ENCODE measurements at places on chromosomes 2 and 18.

DNA sequence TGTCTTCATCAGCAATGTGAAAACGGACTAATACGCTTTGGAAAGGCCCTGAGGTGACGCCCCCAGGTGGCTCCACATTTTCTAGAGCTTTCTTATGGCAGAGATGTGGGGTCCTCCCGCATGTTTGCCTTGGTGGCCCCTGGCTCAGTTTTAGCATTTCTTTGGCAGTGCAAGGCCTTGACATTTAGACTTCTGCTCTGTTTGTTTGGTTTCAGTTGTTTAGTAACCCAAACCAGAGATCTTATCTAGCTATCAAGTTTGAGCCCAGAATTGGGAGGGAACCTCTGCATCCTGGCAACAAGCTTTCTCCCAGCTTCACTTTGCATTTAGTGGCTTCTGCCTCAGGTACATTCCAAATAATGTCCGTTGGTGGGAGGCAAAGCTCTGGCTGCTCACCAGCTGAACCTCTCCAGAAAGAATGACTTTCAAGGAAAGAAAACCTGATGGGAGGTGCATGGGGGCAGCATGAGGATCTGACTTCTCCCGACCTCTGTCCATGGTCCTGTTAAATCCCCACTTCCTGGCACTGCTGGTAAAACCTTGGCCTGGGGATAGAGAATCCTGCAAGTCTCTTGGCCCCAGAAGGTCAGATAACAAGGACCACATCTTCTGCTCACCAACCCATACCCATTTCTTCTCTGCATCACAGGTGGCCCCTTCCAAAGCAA is 12.0 kb upstream of the MBP start:
- no peak for DNase-seq

DNA sequence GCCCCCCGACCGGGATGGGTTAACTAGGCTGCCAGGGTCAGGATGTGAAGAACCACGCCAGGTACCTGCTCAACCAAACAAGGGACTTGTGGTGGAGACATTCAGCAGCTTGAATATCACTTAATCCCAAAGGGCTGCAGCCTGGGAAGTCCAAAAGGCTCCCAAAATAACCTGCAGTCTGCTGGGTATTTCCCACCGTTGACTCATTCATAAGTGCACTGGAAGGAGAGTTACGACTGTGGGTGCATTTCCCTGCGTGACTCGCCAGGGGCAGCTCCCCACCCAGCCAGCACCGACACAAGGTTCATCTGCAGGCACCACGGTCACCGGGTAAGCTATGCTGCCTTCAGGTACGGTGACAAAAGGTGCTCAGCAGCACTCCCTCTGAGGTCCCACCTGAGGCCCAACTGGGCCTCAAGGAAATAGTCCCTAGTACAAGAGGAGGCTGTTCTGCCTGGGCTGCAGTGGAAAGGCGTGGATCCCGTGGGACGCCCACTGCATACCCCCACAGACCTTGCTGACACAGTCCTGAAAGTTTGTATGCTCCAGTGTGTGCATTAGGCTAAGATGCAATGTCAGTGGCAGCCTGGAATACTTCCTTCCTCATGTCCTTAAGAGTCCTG is 86.5 kb downstream of the UXS1 start:
- DNase-seq, result no peak

GRCh38 chr2:199994371-199994770 is 39.0 kb downstream of the MAIP1 start:
- DNase-seq, result no peak

GRCh38 chr2:35591886-35592285 is 763.7 kb upstream of the CRIM1 start:
- DNase-seq, result no peak

DNA sequence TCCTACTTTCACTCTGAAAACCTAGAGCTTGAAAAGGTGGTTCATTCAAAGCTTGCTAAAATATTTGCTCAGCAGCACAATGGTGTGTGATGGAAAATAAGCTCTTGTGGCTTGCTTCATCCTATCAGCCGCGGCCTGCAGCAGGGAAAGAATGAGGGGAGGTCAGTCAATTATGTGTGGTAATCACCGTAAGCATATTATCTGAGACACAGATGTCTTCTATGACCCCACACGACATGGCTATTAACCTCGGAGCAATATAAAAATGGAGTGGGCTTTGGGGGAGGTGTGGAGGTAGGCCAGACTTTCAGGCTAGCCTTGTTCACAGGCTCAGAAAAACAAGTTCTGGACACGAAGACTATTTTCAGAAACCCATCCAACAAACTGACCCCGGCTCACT is 98.4 kb upstream of the SIX3 start:
- DNase-seq, result no peak

GRCh38 chr2:218858671-218859555 is 692 bp upstream of the WNT6 start:
- DNase-seq, result no peak

DNA sequence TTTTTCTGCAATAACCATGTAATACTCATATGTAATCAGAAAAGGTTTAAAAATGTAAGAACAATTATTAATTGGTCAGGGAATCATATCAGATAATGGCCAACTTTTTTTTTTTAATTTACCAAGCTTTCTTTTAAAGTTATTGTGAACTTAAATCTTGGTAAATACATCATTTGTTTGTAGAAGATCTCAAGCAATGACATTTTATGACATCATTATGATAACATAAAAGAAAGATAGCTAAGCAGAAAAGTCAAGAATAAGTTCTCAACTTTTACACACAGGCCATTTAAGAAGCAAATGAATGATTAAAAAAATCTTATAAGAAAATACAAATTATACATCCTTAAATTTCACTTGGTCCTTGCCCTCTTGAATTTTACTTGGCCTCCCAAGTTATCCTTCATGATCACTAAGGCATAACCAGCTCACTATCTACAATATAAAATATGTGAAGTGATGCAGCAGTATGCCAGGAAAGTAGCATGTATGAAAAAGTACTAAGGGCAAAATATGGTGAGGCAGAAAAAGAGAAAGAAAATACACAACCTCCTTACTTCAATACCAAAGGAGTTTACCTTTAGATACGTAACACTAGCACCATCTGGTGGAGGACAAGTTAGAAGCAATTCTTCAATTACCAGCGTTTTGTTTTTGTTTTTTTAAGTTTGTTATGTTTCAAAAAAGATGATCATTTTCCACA is 116.6 kb downstream of the SRBD1 start:
- peak; percentile 68 for DNase-seq

- DNase-seq, result peak; percentile 83
Observed at GRCh38 chr2:42117923-42118753, 51.0 kb upstream of the EML4 start.

GRCh38 chr2:38215993-38216392 is 140.0 kb upstream of the CYP1B1 start:
- no peak for DNase-seq

DNA sequence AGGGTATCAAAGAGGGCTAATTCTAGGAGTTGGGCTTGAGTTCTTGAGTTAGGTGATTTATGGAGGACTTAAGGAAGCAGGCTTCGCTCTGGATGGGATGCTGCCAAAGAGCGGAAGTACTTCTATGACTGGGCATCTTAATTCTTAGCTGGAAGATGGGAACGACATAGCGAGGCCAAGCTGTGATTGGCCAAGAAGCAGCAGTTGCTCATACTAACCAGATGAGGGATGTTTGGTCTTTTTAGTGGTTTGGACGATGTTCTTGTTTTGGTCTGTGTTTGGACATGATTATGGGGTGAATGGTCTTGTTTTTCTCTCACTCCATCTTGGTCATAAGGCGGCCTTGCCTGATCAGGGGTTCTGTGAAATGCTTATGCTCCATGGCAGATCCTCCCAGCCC is 133.7 kb downstream of the MSH2 start:
- DNase-seq, result no peak

GRCh38 chr18:3610813-3611212 is 160.8 kb downstream of the TGIF1 start:
- no peak for DNase-seq

GRCh38 chr18:59454909-59455727 is 96.1 kb upstream of the LMAN1 start:
- DNase-seq, result no peak

GRCh38 chr2:57965219-57965618 is 81.4 kb upstream of the VRK2 start:
- DNase-seq, result no peak

- no peak for DNase-seq
Observed at GRCh38 chr2:53018825-53019425, 748.7 kb upstream of the CHAC2 start.

- DNase-seq, result no peak
Observed at GRCh38 chr2:70724366-70724765, 43.6 kb downstream of the ADD2 start.

GRCh38 chr18:35174093-35174731 is 66.6 kb upstream of the ZNF397 start:
- peak; percentile 66 for DNase-seq

DNA sequence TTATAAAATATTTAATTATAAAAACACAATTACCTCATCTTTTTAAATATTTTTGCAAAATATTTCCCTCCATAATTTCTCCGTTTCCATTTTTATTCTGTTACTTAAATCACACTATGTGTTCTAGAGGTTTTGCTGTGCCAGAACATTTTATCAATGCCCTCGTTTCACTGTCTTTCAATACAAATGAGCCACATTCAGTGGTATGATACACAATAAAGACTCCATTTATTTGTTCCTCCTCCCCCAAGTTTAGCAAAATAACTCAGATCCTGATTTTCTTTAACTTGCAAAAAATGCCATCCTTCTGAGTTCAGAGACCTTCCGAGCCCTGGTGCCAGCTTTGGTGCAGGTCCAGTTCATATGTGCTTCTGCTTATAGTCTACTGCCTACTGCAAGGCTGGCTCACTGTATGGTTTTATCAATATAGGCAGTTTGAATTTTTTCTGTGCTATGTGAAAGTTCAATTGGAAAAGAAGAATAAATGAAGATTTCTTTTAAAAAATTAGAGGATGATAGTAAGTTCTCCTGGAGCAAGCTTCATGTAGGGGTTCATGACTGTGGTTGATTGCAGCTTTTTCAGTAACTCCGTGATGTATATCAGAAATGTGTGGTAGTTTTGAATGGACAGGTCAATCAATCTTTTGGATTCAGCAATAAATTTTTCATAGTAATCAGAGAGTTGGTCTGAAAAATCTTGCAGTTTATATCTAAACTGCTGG is 42.5 kb downstream of the APOB start:
- DNase-seq, result no peak

DNA sequence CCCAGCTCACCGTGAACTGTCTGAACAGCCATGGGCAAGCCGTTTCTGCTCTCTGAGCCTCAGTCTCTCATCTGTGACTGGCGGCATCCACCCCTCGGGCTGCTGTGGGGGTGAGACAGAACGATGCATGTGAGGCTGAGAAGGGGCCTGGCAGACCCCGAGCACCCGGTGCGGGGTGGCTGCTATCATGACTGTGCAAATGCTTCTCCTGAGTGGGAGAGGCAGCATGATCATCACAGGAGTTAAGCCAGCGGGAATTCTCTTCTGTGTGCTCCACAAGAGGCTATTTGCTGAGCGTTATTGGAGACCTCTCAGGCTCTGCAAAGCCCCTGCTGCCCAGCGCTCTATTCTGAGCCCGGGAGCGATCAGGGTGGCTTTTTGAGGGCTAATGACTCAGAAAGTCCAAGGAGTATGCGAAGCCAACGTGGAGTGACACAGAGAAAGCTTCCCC is 45.8 kb upstream of the ID2 start:
- DNase-seq, result no peak

- DNase-seq, result no peak
Observed at GRCh38 chr18:1539276-1539675, 634.6 kb downstream of the ADCYAP1 start.

DNA sequence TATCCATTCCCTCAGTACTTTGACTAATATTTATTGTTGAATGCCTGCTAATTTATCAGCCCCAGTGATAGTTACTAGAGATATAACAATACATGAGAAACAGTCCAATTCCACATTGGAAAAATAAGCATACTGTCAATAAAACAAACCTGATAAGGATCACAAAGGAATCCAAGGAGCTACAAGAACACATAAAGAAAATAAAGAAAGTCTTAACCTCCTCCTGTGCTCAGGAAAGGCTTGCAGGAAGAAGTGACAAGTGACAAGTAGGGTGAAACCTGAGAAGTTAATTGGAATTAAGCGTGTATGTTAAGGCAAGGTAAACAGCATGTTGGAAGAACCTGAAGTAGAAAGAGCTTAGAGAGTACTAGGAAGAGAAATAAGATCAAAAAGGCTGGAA is 20.3 kb upstream of the ASNSD1 start:
- no peak for DNase-seq

DNA sequence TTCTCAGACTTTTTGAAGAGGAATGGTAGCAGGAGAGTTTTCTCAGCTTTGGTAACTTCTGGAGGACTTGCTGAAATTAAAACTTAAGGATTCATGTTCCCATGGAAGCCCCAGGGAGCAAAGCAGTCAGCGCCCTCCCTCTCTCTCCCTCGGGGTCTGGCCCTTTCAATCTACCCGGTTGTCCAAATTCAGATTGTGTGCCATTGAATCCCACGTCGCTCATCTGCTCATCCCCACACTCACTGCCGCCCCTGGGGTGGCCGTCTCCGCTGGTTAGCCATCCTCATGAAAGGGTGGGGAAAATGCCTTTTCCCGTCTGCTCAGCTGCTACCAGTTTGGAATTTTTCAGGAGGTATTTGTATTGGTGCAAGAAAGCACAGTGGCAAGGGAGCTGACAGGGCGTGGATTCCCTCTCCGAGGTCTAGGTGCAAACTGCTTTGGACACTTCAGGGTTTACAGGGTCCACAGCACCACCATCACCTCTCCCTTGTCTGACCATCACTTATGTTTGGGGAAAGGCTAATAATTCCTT is 27.1 kb downstream of the MCFD2 start:
- DNase-seq, result no peak

GRCh38 chr2:234536178-234536965 is 39.5 kb upstream of the ARL4C start:
- no peak for DNase-seq

- DNase-seq, result no peak
Observed at GRCh38 chr18:74154716-74155115, 6.4 kb downstream of the TIMM21 start.
